ENCODE measurements at places on chromosomes 7 and 10.
A peak's percentile ranks its signal among the peaks of the same experiment; 100 is the strongest.

- no peak for DNase-seq
These were observed 104.2 kb upstream of the SDK1 start for GRCh38 chr7:3196629-3197400.

DNA sequence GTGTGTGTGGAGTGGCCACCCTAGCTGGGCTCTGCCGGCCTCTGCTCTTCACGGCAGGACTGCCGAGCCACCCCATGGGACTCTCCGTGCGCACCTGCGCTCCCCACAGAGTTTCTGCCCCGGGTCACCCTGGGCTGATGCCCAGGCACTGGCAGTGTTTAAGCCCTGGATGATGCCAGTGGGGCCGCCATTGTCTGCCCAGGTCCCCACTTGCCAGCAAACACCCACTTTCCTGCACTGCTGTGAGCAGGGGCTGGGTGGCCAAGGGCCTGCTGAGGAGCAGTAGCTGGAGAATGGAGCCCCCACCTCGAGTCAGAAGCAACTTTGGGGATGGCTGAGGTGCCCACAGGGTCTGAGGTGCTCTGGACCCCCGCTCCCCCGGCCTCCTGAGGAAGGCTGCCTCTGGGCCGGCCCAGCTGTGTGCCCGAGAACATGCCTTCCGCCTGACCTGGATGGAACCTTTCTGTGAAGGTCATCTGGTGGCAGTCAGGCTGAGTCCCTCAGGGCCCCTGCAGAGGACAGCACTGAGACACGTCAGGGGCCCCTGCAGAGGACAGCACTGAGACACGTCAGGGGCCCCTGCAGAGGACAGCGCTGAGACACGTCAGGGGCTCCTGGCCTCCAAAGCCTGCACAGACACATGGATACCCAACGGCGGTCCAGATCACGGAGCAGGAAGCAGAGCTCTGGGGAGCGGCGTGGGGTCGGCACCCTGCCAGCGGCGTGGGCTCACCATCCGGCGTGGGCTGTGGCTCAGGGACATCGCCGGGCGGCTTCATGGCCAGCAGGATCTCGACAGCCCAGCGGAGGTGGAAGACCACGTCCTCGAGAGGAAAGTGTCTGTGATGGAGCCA lies 62.0 kb downstream of the CFAP46 start:
- DNase-seq, result no peak

DNA sequence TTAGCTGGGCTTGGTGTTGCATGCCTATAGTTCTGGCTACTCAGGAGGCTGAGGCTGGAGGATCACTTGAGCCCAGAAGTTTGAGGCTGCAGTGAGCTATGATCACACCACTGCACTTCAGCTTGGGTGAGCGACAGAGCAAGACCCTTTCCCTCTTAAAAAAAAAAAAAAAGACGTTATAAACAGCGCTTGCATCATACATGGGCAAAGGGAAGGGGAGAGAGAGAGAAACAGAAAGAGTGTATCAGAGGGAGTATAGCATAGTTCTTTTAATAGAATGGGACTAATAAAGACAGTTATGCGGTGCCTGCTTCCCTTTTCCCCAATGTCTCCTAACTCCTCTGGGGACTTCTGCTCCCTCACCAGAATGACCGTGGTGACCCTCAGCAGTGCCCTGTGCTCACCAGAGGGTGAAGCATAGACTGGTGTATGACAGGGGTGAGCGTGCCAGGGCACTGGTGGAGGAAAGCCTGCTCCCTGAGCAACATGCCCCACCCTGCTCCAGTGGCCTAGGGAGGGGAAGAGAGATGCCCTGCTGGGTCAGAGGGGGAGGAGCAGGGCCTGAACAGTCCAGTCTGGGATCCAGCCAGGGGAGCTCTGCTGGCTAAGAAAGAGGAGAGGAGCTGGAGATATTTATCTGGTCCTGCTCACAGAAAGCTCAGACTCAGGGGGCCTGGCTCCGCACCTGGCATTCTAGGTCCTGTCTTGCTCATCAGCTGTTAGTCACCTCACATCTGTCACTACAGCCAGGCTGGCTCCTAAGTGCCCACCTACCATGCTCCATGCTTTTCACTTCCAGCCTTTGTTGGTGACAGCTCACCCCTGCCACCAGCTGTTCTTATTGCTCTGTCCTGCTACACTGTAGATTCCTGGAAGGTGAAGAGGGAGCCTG lies 2.2 kb downstream of the PDZD7 start:
- DNase-seq, result no peak

DNA sequence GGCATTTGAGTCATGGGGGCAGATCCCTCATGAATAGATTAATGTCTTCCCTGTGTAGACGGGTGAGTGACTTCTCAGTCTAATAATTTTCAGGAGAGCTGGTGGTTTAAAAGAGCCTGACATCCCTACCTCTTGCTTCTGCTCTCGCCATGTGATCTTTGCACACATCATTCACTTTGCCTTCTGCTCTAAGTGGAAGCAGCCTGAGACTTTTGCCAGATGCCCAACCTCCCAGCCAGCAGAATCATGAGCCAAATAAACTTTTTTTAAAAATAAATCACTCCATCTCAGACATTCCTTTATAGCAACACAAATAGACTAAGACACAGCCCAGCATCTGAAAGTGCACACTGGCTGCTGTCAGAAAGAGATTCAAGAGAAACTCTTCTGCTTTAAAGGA lies 155.2 kb downstream of the ZNF365 start:
- DNase-seq, result no peak

DNA sequence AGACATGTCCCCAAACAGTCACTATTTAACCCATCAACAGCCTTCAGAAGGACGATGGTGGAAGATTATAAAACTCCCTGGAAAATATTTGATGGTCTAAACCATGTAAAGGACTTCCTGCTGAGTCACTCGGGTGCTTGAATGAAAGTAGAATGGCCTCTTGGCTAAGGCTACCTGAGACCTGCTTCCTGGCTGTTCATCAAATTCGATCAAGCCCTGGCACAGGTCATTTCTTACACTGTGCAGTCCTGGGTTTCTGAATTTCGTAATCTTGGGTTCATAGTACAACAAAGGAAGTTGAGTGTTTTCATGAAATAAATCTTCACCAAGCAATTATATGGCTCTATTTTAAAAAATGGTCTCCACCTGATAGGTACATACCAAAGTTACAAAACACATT lies 260.3 kb upstream of the RNF32 start:
- DNase-seq, result no peak

DNA sequence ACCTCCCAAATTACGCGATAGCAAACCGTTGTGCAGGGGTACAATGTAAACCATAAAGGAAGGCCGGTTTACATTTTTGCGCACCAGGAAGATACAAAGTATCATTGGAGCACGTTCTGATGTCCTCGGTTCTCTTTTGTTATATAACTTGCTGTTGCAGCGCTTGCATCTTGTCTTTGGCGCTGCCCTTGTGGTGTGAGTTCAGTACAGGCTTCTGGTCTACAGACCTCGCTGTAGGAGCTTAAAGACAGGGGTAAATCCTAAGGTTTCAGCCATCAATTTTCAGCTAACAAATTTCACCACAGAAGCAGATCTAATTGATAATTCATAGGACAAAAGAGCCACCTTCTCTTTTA lies 1.5 kb upstream of the MKX start:
- DNase-seq, result peak; percentile 47

GRCh38 chr7:142883571-142884285 lies 1.8 kb downstream of the TRPV6 start:
- no peak for DNase-seq

GRCh38 chr10:61159253-61159652 lies 215.3 kb upstream of the RHOBTB1 start:
- no peak for DNase-seq

DNA sequence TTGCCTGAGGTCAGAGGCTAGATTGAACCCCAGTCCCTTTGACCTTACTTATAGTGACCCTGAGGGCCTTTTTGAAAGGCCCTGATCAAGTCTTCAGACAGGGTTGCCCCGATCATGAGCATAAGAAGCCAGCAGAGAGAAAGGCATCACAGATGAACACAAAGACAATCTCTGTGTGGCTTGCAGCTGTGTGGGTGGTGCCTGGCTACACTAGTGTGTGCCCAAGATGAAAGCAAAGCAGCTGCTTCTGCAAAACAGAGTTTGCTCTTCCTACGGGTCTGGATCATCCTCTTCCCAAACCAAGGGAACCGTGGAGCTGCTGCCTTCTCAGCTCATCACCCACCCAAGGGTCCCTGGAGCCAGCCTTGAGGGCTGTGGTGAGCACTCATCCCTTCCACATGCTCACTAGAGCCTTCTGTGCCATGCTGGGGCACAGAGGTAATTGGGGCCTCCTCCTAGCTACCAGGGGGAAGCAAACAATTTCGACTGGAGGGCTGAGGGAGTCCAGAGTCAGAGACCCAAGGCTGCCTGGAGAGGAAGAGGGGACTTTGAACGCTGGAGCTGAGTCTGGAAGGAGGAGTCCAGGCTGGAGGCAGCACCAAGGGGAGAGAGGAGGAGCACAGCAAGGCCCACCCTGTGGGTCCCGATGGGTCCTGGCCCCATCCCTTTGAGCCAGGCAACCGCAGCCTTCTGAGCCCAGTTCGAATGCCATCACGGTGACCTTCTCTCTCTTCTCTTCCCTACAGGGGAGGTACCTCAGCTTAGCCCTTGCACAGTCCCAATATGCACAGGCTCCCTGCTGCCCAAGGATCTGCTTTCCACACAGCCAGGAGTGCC lies 42.3 kb downstream of the ANTXRL start:
- DNase-seq, result no peak

GRCh38 chr10:70996549-70996948 lies 108.2 kb upstream of the PCBD1 start:
- no peak for DNase-seq

GRCh38 chr10:112429654-112430230 lies 17.0 kb downstream of the ZDHHC6 start:
- no peak for DNase-seq

DNA sequence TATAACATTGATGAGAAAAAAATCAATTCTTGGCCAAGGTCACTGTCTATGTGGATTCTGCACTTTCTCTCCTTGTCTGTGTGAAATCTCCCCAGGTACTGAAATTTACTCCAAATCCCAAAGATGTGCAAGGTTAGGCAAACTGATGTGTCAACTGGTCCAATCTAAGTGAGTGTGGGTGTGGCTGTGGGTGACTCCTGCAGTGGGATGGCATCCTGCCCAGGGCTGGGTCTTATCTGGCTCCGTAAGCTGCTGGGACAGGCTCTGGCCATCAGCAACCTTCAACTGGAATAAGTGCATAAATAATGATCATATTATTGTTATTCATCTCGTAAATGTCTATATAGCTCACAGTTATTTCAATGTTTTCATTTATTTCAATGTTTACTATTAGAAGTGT lies 79.3 kb downstream of the JCAD start:
- DNase-seq, result peak; percentile 93

Data from hematopoietic multipotent progenitor cell treated with erythropoietin and hydrocortisone succinate and interleukin-3 and kit ligand, for 4 days (in vitro differentiated cells).